Right hindlimb (tissue), 1 donor: ENCODE measurements at places on chromosomes 3 and 15.

DNA sequence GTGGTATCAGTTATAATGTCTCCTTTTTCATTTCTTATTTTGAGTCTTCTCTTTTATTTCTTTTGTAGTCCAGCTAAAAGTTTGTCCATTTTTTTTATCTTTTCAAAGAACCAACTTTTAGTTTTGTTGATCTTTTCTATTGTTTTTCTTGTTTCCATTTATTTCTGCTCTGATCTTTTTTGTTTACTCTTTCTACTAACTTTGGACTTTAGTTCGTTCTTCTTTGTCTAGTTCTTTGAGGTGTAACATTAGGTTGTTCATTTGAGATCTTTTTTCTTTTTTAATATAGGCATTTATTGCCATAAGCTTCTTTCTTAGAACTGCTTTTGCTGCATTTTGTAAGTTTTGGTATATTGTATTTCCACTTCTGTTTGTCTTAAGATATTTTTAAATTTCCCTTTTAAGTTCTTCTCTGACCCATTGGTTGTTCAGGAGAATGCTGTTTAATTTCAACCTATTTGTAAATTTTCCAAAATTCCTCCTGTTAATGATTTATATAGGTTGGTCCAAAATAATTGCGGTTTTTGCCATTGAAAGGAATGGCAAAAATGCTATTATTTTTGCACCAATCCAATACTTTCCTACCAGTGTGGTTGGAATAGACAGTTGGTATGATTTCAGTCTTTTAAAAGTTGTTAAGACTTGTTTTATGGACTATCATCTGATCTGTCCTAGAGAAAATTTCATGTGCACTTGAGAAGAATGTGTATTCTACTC, 51.2 kb downstream of the KAT2B start:
- DNase-seq: no peak

DNA sequence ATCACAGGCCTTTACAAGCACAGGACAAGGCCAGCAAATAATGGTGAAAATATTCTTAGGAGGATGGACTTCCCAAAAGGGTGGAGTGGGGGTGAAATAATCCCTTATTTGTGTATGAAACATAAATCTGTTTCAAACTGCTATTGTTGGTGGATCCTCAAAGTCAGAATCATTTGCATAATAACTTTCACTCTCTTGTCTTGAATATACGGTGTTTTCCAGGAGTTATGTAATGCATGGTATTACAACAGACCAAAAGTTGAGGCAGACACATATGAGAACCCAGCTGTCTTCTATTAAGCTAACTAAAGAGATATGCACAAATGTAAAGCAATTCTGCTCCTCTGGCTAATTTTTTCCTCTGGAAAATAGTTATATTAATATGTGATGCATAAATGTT, 57.7 kb downstream of the PRTG start:
- DNase-seq: no peak

DNA sequence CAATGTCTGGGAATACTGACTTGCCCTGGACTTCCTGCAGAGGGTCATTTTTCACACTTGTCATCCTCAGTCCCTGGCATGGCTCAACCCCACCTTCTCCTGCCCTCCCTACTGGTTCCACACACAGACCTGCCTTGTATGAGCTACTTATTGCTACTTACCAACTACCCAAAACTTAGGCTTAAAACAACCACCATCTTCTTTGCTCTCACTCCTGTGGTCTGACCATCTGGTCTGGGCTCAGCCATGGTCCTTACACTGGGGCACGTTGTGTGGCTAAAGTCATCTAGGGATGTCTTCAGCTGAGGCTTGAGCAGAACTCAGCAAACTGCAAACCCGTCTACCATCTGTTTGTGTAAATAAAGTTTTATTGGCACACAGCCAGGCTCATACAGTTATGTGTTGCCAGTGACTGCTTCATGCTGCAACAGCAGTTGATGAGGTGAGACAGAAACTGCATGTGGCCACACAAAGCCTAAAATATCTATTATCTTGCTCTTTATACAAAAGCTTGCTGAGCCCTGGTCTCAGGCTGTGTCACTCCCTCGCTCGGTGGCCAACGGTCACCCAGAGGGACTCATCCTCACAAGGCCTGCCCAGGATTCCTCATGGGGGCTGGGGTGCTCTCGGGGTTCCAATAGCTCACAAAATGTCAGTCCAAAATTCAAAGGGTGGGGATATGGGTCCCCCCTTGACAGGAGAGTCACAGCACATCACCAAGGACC, 43.5 kb downstream of the KLF15 start:
- DNase-seq: no peak

DNA sequence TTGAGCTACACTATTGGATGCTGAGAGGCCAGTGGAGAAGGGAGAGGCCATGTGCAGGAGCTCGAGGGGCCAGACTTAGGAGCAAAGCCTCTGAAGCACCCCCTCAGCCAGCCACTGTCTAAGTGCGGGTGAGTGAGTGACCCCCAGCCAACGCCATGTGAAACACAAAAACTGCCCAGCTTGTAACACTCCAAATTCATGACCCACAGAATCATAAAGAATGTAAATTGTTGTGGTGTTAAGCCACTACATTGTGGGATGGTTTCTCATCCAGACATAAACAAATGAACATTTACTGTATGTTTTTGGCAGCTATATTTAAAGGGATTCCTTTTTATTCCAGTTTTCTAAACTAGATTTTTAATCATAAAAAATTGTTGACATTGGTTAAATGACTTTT, 27.2 kb upstream of the TMEM158 start:
- DNase-seq: no peak

DNA sequence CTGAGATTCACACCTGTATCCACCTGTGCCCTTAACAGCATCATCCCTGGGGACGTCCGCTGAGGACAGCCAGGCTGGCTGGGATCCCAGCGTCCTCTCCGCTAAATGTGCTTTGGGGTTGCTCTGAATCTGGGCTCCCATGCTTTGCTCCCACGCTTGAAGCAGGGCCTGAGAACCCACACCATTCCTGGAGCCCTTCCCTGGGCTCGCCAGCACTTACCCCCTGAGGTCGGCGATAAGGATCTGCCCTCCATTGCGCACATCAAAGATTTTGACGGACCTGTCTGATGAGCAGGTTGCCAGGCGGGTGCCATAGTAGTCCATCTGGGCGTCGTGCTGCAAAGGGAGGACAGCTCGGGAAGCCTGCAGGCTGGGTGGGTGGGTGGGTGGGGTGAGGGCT, 5.8 kb downstream of the SEC13 start:
- DNase-seq: no peak

- DNase-seq: peak; percentile 28
These were observed 110.7 kb downstream of the PLD1 start for GRCh38 chr3:171699601-171700000.

GRCh38 chr3:185786956-185787877, 37.6 kb downstream of the IGF2BP2 start:
- no peak for DNase-seq

DNA sequence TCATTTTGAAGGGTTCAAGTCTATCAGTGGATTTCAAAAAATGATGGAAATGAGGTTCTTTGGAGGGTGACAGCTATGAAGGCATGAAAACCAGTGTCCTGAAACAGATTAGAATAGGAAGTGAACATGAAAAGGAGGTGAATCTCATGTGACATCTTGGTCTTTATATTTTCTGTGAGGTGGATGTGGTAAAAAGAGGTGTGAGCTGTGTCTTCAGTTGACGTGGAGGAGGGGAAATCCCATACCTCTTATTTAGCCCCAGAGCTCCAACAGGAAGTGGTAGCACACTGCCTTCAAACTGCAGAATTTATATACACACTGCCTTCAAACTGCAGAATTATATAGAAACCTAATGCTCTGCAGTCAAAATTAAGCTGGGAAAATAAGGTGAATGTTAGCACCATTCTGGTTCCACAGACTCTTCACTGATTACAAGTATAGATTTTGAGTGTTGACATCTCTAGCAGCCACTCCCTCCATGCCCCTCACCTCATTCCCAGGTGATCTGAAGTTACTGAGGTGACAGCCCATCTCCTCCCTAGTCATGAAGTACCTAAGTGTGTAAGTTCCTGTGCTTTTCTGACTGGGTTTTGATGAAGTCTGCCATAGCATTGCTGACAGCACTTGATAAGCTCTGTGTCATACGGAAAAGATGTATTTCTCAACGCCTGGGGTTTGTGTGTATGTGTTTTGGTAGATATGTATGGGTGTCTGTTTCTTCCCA, 2.7 kb downstream of the RAB8B start:
- no peak for DNase-seq

GRCh38 chr3:66378256-66378655, 122.6 kb downstream of the LRIG1 start:
- DNase-seq: no peak

- no peak for DNase-seq
These were observed 10.2 kb downstream of the CPN2 start for GRCh38 chr3:194340757-194341400.

GRCh38 chr3:47295322-47295721, 12.6 kb downstream of the KLHL18 start:
- DNase-seq: no peak

DNA sequence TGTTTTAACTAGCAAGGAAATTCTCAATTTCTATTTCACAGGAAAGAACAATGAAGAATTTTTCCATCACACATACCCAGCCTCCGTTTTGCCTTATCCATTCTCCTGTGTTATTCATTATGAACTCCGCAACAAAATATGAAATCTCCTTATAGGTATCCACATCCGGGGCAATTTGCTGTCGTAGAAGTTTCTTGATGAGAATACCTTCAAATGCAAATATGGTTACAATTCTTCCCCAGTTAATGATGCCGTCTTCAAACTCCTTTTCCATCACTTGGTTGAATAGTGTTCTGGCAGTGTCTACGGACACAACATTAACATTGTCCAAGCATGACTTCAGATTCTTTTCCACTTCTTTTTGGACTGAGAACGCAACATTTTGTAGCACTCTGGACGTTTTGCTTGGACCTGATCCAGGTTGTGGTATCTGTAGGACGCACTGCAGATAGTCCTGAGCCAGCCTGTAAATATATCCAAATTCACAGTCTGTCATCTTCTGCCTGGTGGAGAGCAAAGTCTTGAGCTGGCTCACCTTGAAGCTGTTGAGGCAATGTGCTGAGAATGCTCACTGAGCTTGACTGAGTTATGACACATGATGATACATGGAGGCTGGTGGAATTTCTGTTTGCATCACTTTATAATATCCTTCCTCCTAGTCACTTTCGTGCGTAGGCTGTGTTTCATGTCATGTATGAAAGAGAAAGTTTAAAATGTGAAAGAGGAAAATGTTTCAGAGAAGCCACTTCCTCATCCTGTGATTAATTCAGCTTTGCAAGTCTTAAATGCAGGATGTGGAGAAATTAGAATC, at the start of gene BCL2A1:
TSS of gene BCL2A1 (minus strand) at position 573 of the 811 bp plus-strand sequence. CDS start at position 496, 77 bp downstream.
- no peak for DNase-seq

DNA sequence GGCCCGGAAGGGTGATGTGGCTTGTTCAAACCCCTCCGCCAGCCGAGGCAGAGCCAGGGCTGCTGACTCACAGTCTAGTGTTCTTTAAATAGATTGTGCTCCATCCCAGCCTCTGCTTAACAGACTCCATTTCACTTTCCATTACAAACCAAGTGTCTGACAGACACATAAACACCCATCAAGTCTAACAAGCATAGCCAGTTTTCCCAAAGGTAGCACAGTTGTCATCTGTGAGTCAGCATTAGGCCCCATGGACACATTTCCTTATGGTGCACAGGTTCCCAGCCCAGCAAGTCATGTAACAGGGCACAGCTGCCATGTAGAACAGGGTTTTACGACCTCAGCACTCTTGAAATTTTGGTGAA, 109.9 kb upstream of the RAP2B start:
- DNase-seq: no peak

DNA sequence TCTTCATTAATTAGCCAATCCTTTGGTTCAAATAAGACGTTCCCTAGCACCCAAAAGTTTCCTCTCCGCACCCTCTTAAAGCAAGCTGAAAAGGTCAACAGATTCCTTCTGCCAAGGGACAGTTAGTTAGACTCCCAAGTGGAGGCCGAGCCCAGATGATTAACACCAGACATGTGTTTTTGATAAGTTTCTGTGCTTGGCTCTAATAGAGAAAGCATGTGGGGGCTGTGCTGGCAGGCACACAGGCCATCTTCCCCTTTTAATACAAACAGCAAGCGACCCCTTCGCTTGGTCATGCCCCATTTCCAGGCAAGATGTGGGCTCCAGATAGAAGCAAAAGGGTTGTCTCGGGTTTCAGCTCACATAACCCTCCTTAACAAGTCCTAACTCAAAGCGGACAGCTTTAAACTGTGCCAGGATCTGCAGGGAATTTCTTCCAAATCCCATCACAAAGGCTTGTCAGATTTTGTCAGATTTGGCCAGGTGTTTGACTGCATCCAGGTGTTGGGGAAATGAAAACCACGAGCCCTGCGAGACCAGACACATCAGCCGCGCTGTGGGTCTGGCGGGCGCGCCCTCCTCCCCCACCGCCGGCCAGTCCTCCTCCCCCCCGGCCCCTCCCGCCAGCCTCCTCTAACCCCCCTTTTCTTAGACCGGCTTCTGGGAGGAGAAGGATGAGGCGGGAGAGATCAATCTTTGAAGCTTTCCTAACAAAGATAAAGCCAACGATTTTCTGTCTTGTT, 3.3 kb downstream of the HES1 start:
- DNase-seq: peak; percentile 79

GRCh38 chr3:66386925-66387650, 113.7 kb downstream of the LRIG1 start:
- DNase-seq: no peak

- DNase-seq: no peak
These were observed 6.9 kb downstream of the KNL1 start for GRCh38 chr15:40600956-40601355.

- no peak for DNase-seq
These were observed 62.3 kb downstream of the EPHB1 start for GRCh38 chr3:134857356-134857755.

GRCh38 chr3:41216422-41216821, 17.1 kb downstream of the CTNNB1 start:
- no peak for DNase-seq

DNA sequence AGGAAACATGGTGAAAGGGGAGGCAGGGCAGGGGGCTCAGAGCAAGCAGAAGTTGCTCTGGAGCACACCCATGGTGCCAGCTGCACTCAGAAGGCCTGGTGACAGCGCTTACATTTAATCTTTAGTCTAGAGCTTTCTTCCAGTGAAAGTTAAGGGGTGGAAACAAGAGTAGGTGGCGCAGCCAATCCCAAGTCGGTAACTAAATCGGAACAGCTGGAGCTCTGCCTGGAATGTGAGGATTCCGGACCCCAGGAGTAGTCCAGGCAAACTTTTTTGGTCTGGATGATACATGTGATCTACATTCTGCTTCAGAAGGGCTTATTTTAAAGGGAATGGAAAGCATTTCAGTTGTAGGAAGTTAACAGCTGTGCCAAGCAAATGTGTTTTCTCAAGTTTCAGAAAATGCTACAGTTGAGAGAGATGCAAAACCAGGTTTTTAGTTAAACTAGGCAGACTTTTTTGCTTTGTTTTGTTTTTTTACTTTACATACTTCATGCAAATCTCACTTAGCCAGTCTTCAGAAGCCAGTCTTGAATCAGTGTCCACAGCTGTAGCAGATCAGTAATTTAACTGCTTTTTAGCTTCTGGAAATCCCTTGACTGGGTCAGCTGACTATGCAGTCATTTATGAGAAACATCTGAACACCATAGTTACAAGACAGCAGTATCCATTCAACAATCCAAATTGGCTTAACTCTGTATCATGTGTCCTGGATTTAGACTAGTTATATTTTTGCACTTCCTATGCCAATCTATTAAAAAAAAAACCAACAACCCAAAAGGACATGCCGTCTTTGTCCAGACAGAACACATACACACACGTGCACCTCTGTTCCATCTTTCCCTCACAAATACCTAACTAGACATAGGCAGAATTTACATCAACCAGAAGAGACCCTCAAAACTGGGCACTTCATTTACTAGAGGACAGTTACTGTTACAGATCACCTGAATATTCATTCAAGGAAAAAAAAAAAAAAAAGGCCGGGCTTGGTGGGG, 33.2 kb downstream of the ZNF106 start:
- DNase-seq: peak; percentile 96
